ENCODE measurements at places on chromosomes 7 and 10.

GRCh38 chr7:130091999-130092398 is 21.7 kb downstream of the KLHDC10 start:
- no peak for DNase-seq

GRCh38 chr10:118264838-118265470 is 77.2 kb downstream of the FAM204A start:
- no peak for DNase-seq

DNA sequence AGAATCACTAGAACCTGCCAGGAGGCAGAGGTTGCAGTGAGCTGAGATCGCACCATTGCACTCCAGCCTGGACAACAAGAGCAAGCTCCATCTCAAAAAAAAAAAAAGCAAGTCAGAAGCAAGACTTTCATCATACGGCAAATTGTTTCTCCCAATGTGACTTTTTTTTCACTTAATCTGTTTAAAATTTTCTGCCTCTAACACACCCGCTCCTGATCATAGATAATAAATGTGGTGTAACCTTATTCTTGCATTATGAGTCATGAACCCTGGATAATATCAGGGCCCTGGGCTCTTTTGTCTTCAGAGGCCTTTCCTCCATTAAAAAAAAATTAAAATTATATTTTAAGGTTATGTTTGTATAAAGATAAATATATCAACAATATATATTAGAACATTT is 111.4 kb upstream of the JCAD start:
- DNase-seq = no peak

GRCh38 chr7:79555571-79555970 is 102.1 kb upstream of the MAGI2 start:
- DNase-seq = no peak

GRCh38 chr10:86419101-86419500 is 52.5 kb upstream of the GRID1 start:
- DNase-seq = no peak

- no peak for DNase-seq
These were observed 12.3 kb downstream of the OGDH start for GRCh38 chr7:44618753-44619152.

- no peak for DNase-seq
These were observed 536.5 kb downstream of the PTPRN2 start for GRCh38 chr7:158050978-158051651.

GRCh38 chr10:61830072-61830845 is 71.2 kb upstream of the ARID5B start:
- DNase-seq = no peak

DNA sequence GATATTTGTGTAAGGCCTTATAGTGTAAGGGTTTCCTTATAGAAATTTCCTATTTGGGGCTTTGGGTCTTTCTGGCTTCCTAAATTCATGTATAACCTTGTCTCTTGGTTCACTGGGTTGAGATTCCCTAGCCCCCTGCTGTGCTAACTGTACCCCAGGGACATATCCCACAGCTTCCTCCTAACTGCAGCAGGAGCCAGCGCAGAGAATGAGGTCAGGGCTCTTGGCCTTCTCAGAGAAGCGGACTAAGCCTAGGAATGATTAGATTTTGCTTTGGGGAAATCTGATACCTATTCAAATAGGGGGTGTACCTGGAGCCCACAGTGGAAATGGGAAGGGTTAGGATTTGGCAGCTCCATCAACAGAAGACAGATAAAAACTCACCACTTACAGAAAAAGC is 138.1 kb upstream of the EFCAB10 start:
- peak; percentile 11 for DNase-seq

Data from skeletal muscle cell (primary cell).